ENCODE measurements at places on chromosomes 3 and 15. TPM values are rescaled to one million over a fixed set of nuclear protein-coding genes. Genes with fewer than 3 reads are reported as not detected.

Gene WDR82
- 58.6 TPM for total RNA-seq

Gene AADAC
- total RNA-seq, result not detected

Gene FBXO40
- total RNA-seq, result 0.83 TPM

Gene IGSF10
- 0.13 TPM for total RNA-seq

Gene TRIM71
- total RNA-seq, result not detected

DNA sequence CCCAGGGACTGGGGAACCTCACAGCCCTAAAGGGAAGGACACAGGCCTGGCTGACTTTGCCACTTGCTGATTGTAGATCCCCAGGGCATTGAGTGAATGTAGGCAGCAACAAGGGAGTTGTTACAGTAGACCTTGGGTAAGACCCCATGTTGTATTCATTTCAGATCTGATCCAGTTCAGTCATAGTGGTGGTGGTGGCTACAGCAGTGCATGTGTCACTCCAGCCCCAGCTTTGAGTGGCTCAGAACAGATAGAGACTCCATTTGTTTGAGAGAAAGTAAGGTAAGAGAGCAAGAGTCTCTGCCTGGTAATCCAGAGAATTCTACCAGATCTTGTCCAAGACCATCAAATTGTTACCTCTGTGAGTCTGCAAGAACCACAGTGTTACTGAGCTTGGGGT, 278.7 kb upstream of the SATB1 start:
- no peak for DNase-seq

DNA sequence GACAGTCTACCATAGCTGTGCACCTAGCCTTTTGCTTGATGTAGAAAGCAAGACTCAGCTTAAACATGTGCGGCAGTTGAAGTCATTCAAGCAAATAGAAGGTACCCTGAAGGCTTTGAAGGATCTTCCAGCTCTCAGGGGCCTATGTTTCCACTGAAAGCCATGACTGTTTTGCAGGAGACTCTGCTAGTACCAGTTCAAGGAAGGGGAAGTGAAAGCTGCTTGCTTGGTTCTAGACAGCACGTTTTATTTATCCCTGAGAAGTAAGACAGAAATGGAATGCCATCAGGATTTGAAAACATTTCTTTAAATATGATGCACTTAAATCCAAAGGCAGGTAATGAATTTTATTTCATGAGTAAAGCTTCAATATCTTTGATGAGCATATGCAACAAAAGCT, 311.4 kb downstream of the PDCD6IP start:
- no peak for DNase-seq

- DNase-seq, result no peak
These were observed 98.1 kb downstream of the CADPS start for GRCh38 chr3:62777130-62777529.

GRCh38 chr3:14716591-14716990, 41.6 kb downstream of the C3orf20 start:
- no peak for DNase-seq

- DNase-seq, result no peak
These were observed 507.1 kb downstream of the IGSF11 start for GRCh38 chr3:118527514-118528044.

- DNase-seq, result no peak
These were observed 19.9 kb upstream of the CACNA2D2 start for GRCh38 chr3:50523279-50523811.

DNA sequence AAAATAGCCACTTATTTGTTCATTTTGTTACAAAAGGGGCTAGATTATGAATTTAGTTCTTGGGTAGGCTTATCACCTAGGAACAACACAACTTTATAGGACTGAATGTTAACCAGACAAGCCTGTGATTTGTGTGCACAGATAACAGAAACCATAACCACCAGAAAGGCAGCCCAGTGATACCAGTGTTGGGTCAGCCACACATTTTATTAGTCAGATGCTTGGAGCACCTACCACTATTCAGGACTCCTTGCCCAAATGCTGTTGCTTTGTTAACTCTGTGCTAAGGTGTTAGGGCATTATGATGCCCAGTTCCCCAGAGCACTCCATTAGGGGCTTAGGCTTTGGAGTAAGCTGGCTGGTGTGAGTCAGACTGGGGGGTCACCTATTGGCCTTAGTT, 22.5 kb downstream of the PLCL2 start:
- DNase-seq, result peak; percentile 9

DNA sequence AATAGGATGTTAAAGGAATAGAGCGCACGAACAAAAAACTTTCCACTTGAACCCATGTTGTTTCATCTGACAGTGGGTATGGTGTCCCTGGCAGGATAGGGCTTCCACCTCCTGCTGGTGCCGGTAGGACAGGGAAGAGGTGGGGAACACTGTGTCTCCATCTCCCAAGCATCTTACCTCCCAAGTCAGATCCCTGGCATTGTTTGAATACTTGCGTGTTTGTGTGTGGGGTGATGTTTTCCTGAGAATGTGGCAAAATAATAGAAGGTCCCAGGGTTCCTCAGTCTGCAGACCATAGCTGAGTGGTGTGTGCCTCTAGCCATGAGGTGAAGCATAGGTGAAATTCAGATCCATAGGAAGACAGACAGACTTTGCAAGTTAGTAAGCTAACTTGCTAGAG, 119.4 kb downstream of the IGF1R start:
- no peak for DNase-seq

GRCh38 chr3:61035573-61035972, 215.7 kb downstream of the FHIT start:
- no peak for DNase-seq

DNA sequence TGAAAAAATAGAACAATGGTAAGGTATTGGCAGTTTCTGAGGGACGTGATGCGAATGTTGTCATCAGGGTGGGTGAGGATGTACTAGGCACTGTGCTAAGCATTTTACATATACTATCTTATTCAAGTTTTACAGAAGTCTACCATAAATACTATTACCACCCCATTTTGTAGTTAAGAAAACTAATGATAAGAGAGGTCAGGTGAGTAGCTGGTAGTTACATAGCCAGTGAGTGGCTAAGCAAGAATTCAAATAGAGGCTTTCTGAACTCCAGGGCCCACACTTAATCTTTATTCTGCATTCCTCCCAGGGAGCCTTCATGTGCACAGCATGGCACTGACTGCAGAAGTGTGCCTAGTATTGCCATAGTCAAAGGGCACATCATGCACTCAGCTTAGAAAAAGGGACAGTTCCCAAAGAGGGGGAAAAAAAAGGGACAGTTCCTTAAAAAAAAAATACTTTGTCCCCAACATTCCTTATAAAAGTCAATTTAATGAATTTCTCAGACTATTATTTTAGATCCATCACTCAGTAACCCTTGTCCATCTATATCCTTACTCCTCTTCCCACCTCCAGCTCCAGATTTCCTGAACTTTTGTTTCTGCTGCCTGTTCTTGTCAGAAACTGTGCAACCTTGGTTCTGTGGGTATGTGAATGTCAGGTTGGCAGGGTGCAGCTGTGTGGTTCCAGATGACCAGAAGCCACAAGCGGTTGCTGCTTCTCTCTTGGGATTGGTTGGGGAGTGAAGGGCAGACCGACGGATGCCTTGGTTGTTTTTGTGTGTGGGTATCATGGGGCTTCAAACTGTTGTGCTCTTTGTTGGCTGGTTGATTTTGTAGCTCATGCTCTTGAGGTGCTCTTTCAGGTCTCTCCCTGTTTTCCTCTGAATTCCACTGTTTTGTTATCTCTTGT, 8.3 kb downstream of the MAPKBP1 start:
- peak; percentile 78 for DNase-seq

GRCh38 chr3:172876297-172876696, 125.8 kb downstream of the ECT2 start:
- no peak for DNase-seq

GRCh38 chr3:53941184-53941583, 49.5 kb upstream of the SELENOK start:
- DNase-seq, result peak; percentile 16

- DNase-seq, result peak; percentile 86
These were observed 168.1 kb upstream of the CD96 start for GRCh38 chr3:111373861-111374260.

GRCh38 chr3:172367205-172368105, 80.8 kb downstream of the GHSR start:
- DNase-seq, result peak; percentile 23

- peak; percentile 69 for DNase-seq
These were observed 74.4 kb downstream of the DLG1 start for GRCh38 chr3:197224034-197224444.

Data from myocyte (in vitro differentiated cells).